ENCODE measurements at places on chromosomes 6 and 20.

DNA sequence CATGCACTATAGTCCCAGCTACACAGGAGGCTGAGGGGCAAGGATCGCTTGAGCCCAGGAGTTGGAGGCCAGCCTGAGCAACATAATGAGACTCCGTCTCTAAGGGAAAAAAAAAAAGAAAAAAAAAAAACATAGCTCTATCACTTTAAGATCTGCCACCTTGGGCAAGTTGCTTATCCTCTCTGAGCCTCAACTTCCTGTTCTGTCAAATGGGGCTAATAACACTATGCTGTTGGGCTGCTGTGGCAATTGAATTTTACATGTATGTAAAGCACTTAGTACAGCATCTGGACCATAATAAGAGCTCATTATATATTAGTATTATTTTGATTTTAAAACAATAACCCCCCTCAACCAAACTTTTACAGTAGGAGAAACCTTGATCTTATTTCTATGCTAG is 141.5 kb downstream of the ATXN1 start:
- DNase-seq, result peak; percentile 40

- no peak for DNase-seq
These were observed 68.4 kb upstream of the IPCEF1 start for GRCh38 chr6:154425034-154425433.

GRCh38 chr6:145883263-145883662 is 68.7 kb upstream of the FBXO30 start:
- no peak for DNase-seq

- no peak for DNase-seq
These were observed 13.1 kb downstream of the CYB5R4 start for GRCh38 chr6:83872386-83873118.

DNA sequence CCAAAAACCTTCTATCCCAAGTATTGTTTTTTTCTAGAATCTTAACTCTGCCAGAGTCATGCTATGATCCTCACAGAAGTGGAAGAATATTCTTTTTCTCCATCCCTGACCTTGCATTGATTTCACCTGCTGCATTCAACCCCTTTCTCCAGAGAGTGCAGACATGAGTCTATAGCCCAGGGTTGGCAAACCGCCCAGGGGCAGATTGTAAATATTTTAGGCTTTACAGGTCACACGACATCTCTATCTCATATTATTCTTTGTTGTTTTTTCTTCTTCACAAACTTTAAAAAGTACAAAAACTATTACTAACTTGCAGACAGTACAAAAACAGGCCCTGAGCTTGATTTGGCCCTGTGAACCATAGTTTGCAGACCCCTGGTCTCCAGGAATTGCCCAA is 112.1 kb upstream of the ASF1A start:
- DNase-seq, result no peak

DNA sequence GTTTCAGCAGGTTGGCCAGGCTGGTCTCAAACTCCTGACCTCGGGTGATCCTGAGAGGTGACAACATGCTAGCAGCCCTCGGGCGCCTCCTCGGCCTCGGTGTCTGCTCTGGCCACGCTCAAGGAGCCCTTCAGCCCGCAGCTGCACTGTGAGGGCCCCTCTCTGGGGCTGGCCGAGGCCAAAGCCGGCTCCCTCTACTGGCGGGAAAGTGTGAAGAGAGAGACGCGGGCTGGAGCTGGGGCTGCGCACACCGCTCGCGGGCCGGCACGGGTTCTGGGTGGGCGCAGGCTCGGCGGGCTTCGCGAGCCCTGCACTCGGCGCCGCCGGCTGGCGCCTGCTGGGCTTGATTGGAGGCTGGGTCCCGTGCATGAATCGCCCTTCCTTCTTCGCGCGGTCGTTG is 80.8 kb upstream of the RBM24 start:
- DNase-seq, result no peak

GRCh38 chr20:4893709-4894108 is 107.6 kb downstream of the SLC23A2 start:
- no peak for DNase-seq

GRCh38 chr20:47224300-47224791 is 132.2 kb downstream of the ZMYND8 start:
- DNase-seq, result no peak

DNA sequence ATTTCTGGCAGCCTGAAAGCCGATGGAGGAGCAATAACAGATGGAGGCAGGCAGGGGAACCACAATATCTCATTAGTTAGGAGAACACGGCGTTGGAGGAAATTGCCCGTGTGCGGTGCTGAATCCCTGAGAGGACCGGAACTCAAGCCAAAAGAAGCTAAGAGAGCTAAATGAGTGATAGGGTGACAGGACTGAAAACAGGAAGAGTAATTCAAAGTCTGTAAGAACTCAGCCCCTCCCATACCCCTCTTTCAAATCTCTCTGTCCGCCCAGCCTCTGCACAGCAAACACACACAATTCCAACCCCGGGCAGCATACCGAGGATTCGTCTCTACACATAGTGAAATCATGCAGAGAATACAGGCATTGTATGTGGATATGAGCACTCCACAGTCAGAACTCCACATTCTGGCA is 2.6 kb upstream of the IPCEF1 start:
- DNase-seq, result no peak

GRCh38 chr6:105983763-105984162 is 102.4 kb upstream of the PRDM1 start:
- no peak for DNase-seq

DNA sequence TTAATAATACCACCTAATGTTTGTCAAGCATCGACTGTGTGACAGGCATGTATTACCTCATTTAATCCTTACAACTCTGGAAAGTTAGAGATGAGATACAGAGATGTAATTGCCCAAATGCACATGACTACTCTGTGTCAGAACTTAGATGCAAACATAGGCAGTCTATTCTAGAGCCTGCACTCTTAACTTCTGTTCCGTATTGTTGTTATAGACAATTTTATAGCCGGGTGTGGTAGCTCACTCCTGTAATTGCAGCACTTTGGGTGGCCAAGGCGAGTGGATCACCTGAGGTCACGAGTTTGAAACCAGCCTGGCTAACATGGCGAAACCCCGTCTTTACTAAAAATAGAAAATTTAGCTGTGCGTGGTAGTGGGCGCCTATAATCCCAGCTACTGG is 15.0 kb downstream of the IFT52 start:
- no peak for DNase-seq

DNA sequence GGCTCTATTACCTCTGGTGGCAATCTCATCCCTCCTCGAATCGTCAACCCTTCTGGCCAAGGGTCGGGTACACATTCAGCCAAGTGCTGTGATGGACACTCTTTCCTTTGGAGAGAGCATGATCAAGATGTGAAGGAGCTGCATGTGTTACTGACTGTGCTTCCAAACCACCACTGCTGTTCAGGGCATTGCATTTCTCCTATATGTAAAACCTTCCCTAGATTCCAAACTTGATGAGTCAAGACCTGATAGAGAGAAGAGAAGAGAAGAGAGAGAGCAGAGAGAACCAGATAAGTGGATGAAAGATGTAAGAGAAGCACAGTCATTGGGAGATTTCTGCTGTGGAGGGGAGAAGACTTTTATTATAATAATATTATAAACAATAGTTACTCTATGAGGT is 162.2 kb downstream of the KCNQ5 start:
- DNase-seq, result no peak

DNA sequence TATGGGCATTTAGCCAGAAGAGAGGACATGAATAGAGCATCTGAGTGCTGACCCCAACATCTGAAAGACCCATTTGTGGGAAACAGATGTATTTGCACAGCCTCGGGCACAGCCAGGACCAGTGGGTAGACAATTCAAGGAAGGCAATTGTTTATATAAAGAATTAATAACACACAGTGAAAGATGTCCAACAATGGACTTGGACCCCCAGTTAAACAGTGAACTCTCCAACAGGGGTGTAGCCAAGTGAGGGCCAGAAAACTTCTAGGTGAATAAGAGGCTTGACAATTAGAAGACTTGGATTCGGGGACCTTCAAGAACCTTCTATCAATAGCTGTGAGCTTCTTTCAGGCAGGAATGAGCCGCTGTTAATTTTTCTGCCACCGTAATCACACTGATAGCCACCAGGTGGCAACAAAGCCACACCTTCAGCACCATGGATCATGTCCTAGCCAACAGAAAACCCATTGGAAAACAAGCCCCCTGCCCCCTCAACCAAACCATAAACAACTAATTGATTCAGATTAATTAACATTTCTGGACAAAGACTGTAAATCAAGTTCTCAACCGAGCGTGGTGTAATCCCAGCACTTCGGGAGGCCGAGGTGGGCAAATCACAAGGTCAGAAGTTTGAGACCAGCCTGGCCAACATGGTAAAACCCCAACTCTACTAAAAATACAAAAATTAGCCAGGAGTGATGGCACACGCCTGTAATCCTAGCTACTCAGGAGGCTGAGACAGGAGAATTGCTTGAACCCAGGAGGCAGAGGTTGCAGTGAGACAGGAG is 8.8 kb upstream of the SRSF6 start:
- peak; percentile 49 for DNase-seq

DNA sequence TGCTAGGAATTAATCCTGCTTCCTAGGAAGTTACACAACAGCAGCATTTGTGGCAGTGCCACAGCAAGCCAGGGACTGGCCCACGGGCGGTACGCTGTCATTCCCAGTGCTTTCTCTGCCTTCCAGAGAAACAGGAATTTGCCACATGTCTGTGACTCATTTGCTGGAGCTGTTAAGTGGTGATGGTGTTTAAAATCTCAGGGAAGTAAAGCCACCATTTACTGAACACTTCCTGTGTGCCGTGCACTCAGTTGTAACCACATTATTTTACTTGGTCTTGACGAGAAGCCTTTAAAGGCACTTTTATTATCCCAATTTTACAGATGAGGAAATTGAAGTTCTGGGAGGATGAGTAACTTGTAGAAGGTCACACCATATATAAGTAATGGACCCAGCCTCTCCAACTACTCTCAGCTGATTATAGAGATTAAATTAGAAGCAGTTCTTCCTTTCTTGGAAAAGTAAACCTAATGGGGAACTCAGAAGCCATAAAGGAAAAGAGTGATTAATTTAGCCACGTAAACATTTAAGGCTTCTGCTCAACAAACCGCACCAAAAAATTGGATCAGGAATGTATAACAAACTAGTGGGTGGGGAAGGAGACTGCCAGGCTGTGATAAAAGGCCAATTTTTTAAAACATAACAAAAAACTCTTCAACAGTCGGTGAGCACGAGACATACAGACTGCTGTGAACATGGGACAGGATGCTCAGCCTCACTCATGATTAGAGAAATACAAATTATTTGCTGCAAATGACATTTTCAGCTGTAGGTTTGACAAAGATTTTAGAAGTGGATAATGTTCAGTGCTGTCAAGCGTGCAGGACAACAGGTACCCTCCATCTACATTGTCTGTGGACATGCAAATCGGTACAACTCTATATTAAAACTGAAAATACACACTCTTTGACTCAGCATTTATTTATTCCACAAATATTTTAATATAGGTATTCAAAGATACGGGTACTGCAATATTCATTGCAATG is 311.2 kb downstream of the NRN1 start:
- DNase-seq, result no peak

DNA sequence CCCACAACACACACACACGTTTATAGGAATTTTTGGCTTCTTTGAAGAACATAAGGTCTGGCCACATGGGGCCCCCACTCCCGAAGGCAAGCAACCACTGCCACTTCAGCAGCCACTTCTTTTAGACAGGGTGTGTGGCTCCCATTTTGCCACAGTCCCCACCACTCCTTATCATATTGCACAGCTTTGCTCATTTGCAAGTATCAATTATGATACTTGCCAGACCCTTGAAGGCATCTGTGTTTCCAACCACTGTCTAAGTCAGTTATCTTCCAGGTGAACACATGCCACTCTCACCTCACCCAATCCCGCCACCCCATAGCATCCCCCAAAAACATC is 73.1 kb downstream of the NOL4L start:
- no peak for DNase-seq

DNA sequence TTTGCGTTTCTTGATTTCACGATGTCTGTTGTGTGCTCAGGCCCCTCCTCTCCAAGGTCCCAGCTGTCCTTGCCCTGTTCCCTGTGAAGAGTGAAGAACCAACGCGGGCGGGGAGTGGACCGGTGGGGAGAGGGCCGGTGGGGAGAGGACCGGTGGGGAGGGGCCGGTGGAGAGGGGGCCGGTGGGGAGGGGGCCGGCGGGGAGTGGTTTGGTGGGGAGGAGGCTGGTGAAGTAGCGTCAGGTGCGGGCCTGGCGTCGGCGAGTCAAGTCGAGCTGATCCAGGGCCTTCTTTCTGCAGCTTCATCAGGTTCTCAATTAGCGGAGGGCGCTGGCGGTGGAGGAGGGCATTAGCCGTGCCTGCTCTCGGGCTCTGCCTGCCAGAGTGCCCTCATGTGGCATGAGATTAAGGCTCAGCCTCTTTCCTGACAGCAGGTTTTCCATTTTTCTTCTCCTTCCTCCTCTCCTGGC is 21.2 kb upstream of the BHLHE23 start:
- DNase-seq, result no peak

GRCh38 chr6:130202782-130203181 is 20.0 kb downstream of the SAMD3 start:
- DNase-seq, result peak; percentile 25

GRCh38 chr20:38043512-38044300 is 10.2 kb downstream of the RPRD1B start:
- DNase-seq, result peak; percentile 53

GRCh38 chr20:1625083-1625690 is 5.4 kb upstream of the SIRPB1 start:
- peak; percentile 3 for DNase-seq

- no peak for DNase-seq
These were observed 45.6 kb downstream of the CENPW start for GRCh38 chr6:126385536-126385935.

GRCh38 chr6:141510803-141511202 is 621.9 kb upstream of the GJE1 start:
- DNase-seq, result no peak

- no peak for DNase-seq
These were observed 296 bp downstream of the ADNP start for GRCh38 chr20:50930976-50931305.

- DNase-seq, result no peak
These were observed 111.4 kb upstream of the ARMC2 start for GRCh38 chr6:108736832-108737231.

- no peak for DNase-seq
These were observed 235.5 kb downstream of the PREX1 start for GRCh38 chr20:48592107-48592940.

GRCh38 chr6:36701401-36701991 is 3.9 kb downstream of the RAB44 start:
- no peak for DNase-seq

DNA sequence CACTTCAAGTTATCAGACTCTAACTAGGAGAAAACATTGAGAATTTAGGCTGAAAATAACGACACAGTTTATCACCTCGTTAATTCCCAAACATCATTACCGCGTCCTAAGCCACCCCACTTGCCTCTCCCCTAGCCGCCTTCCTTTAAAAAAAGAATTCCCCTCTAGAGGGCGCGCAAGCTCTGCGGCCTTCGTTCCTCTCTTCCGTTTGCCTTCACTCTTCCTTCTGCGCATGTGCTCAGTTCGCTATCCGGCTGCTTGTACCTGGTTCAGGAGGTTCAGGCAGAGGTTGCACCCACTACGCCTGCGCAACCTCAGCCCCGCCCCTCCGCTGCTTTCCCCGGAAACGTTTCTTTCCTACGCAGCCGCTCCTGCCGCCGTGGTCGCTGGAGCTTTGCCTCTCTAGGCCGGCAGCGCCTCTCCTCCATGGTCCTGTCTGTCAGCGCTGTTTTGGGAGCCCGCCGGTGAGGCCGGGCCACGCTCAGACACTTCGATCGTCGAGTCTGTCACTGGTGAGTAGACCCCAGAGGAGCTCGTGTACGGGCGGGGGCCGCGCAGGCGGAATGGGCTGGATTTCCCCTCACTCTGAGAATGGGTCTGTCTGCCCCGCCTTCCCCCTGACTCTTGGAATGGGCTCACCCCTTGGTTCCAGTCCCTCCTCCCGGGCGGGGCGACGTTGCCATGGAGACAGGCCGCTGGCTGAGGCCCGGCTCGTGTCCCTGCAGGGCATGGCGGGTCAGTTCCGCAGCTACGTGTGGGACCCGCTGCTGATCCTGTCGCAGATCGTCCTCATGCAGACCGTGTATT is at the start of gene SYS1:
TSS of gene SYS1 (plus strand) at position 353 of the 807 bp plus-strand sequence. CDS start at position 729, 376 bp downstream.
- peak; percentile 99 for DNase-seq

All from CD4-positive, alpha-beta T cell treated with Interleukin-2 at 100 ng/mL for 4 hours (primary cell).